ENCODE measurements at places on chromosomes 5 and 9. TPM values are rescaled to one million over a fixed set of nuclear protein-coding genes. Genes with fewer than 3 reads are reported as not detected.

DNA sequence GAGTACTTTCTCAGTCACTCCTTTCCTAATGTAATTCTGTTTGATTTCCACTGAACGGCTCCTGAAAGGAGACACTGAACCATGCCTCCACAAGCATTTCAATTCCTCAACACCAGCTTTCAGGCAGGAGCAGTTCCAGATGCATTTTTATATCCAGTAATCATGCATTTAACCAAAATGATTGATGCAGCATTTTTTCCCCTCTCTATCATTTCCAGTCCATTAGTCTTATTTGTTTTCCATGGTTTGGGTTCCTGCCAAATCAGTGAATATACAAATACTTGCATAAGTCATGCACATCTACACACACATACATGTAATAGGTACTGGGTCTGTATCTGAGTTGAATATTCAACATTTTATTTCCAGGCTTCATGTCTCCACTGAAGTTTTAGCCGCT lies 122.7 kb downstream of the GRIA1 start:
- DNase-seq: no peak

- no peak for DNase-seq
These were observed at the start of gene WWC1 for GRCh38 chr5:168291342-168291963. WWC1 (plus strand) TSS chr5:168291645; CDS start chr5:168292153, 508 bp downstream.

GRCh38 chr5:157516626-157517325 lies 56.8 kb downstream of the NIPAL4 start:
- peak; percentile 88 for DNase-seq

DNA sequence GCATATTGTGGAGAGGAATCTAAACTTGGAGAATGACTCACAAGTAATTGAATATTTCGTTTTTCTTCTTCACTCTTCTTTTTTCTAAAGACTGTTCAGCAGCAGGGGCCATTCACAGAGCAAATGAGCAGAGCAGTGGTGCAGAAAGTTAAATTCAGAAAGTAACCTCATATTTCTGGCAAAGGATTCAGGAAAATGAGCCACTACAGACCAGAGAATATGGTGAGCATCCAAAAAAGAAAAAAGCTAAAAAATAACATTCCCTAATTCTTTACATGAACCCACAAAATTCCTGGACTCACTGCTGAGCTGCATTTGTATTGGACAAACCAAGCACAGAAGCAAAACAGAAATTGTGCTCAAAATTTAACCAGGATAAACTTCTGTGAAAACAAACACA lies 1486.8 kb upstream of the C9orf72 start:
- no peak for DNase-seq

DNA sequence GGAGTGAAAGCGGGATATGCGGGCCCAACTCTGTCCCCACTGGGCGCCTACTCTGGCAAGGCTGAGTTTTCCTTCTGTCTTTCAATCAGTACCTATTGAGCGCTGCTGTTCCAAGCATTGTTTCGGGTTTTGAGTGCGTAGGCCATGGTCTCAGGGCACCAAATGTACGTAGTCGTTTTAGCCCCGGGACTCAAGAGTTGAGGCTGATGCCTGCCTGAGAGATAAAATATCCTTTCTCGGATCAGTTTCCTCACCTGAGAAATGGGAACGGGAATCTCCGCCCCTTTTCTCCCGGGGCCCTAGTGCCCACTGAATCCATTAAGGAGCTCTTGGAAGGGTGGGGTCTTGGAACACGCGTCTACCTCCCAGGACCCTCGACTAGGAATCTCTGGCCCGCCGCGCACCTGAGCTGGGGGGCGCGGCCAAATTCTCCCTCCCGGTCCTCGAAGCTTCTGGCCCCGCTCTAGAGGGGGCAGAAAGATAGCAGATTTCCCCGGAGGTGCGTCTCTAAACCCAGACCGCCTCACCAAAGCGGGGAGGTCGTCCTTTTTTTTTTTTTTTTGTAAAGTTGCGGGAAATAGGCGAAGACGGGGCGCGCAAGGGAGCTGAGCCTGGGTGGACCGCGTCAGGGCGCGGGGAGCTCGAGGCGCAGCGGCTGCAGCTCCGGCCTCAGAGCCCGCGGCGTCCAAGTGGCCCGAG lies 494 bp upstream of the CXXC5 start:
- peak; percentile 62 for DNase-seq

DNA sequence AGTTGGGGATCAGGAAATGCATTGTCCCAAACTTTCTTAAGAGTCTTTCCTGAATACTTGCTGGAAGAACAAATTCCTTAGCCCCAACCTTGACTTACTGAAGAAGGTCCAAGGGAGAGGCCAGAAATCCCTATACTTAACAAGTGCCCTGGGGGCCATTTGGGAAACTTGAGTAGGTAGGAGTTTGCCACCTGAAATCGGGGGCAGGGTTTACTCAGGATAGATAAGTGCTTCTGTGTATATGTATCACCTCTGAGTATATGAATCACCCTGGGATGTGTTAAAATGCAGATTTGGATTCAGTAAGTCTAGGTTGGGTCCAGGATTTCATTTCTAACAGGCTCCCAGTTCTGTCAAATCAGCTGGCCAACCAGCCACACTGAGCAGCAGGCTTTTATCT lies 47.9 kb upstream of the MYO10 start:
- DNase-seq: no peak

DNA sequence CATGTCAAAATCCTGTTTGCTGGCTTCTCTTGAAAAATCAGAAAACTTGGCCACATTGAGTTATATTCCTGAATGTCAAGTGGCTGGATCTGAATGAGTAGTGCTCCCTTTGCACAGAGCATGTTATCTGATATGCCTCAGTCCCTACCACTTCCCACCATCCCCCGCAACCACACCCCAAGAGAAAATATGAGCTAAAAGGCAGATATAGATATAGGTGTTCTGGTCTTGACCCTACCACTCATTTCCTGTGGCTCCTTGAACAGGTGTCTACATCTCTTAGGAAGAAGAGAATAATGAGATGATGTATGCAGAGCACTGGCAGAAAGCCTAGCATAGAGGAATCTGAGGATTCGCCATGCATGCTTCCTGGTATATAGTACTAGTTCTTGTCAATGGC lies 6.6 kb upstream of the CYSTM1 start:
- DNase-seq: no peak

- DNase-seq: no peak
These were observed 15.6 kb downstream of the FBXO4 start for GRCh38 chr5:41940641-41941040.

GRCh38 chr9:12826924-12827565 lies 52.2 kb downstream of the LURAP1L start:
- DNase-seq: no peak

- peak; percentile 82 for DNase-seq
These were observed at the start of gene GOLGA2 for GRCh38 chr9:128275198-128276007. GOLGA2 (minus strand) TSS chr9:128276007; CDS start chr9:128275976, 31 bp downstream.

GRCh38 chr9:111952559-111952958 lies 55.9 kb downstream of the UGCG start:
- DNase-seq: no peak

- no peak for DNase-seq
These were observed 494.8 kb downstream of the MAT2B start for GRCh38 chr5:164000241-164000640.

DNA sequence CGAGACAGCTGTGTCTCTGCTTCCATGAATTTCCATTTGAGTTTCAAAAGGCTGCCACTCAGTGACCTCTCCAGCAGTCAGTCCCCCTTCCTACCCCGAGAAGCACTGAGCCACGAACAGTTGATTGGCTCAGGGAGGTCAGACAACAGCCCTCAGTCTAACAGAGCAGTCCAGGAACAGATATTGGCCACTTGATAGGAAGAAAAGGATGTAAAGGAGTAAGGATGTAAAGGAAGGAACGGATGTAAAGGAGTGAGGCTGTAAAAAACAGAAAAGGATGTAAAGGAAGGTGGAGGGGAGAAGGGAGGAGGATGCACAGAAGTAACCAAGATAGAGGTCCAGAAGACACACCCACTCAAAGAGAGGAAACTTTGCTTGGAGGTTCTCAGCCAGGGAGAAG lies 3.2 kb upstream of the NR4A3 start:
- no peak for DNase-seq

DNA sequence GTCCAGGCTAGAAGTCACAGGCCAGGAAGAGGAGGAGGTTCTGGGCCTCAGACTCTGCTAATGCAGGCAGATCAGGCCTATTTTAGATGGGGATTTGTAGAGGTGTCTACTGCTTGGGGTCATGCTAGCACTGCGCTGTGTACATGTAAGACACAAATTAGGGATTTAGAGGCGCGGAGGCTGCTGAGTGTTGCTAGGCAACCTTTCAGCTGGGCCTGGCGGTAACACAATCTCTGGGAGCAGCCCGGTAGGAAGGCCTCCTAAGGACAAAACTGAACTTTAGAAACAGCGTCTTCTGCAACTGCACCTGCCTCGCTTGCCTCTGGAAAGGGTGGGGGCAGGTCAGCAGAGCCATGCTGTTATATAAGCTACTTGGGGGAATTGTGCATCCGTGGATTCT lies 147.9 kb downstream of the MACROH2A1 start:
- peak; percentile 22 for DNase-seq

DNA sequence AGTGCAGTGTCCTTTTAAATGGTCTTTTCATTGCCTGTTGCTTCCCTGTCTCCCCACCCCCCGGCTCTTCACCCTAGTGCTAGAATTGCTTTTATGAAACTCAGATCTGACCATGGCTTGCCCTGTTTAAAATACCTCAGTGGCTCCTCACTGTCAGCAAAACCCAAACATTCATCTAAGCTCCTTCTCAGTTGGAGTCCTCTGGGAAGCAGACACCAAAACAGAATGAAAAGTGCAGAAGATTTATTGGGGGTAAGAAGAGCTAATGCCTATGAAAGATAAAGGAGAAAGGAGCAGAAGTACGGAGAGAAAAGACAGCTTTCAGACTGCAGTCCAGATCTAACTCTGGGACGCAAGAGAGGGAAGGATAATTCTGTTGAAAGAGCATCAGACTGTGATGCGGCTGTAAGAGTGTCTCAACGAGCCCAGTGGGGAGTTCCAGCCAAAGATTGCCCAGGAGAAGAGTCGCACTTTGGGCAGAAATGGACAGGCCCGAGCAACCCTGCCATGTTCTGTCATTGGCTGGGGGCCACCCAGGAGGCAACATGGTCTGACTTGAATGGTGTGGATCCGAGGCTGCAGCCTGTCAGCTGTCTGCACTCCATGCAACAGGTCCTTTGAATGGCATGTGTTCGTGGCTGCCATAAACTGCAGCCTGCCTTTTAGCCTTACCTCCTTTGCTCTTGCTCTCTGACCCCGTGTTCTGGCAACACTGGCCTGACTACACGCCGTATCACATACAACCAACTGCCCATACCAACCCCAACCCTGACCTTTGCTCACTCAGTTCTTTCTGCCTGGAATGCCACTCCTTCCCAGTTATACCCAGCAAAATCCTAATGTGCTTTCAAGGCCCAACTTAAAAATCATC lies 55.9 kb downstream of the IRF1 start:
- DNase-seq: no peak

DNA sequence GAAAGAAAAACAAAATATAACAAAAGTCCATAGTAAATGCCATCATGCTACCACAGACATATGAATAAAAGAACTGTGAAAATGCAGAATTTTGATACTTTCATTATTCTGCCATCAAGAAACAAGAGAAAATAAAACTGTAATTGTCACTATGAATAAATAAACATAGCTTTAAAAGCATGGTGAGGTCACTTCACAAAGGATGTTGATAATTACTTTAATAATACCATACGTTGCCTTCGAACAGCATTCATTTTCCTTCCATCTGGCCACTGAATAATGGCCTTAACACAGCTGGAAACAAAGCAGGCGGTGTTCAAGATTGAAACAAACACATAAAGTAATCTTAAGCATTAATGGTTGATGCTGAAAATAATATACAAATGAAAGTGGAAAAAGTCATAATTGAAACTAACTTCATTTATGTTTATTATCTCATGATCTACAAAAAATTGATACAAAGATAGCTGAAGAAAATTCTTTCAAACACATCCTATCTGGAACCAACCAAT lies 102.0 kb downstream of the AGTPBP1 start:
- no peak for DNase-seq

GRCh38 chr9:105621001-105621400 lies 41.3 kb upstream of the TAL2 start:
- no peak for DNase-seq

GRCh38 chr9:130478152-130478551 lies 33.4 kb downstream of the ASS1 start:
- no peak for DNase-seq

- DNase-seq: no peak
These were observed 206.8 kb upstream of the ATP10B start for GRCh38 chr5:161058781-161059180.

GRCh38 chr5:172117977-172118701 lies 69.9 kb downstream of the STK10 start:
- DNase-seq: no peak

DNA sequence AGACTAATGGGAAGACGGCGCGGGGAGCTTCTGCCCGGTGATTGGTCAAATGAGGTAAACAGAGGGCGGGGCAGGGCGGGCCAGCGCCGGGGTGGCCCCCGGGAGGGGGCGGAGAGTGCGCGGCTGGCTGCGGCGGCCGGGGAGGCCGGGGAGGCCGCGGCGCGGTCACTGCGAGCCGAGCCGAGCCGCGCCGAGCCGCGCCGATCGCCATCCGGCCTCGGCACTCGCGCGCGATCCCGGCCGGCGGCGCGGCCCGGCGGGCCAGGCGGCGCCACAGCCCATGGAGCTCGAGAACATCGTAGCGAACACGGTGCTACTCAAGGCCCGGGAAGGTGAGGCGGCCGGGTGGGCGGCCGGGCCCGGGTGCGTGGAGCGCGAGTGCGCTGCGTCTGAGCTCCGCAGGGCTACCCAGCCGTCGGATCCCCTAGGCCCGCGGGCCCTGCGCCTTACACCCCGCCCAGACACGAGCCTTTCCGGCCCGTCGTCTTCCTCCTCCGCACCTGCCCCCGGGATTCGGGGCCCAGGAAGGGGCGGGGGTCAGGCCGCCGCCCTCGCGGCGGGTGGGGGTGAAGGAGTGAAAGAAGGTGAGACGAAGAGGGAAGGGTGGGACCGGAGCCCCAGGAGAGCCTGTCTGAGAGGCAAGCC lies at the start of gene GRK6:
GRK6 (plus strand) TSS at position 111 of the 645 bp plus-strand sequence; CDS start at position 281, 170 bp downstream.
- DNase-seq: peak; percentile 81

GRCh38 chr5:174581479-174581878 lies 142.9 kb upstream of the MSX2 start:
- DNase-seq: no peak

DNA sequence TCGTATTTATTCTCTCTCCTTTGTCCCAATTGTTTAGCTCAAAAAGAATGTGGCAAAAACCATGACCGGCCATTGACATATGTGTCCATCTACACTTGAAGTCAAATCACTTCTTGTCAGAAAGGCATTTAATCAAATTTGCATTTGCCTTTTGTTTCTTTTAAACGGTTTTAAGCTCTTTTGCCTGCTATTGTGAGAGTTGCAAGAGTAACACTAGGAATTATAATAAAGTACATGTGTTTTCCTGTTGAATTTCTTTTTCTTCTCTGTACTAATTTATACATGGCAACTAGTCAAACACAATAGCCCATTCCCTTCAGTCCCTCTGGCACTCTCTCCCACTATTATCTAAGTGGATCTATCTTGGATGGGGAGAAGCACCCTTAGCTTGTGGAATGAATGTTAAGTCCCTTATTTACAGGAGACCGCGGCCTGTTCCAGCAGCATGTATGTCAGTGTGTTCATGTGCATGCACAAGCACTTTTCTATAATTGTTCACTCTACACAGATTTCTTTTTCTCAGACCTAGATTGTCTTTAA lies 3.2 kb downstream of the ADAMTSL1 start:
- no peak for DNase-seq

The NAIF1 gene
- 10.7 TPM for total RNA-seq

The ANKRD55 gene
- not detected for total RNA-seq

The FBXL7 gene
- total RNA-seq: 18.2 TPM

The FEM1C gene
- total RNA-seq: 26.8 TPM
